PC-3 (cell line): ENCODE measurements at places on chromosomes 6 and 20.

DNA sequence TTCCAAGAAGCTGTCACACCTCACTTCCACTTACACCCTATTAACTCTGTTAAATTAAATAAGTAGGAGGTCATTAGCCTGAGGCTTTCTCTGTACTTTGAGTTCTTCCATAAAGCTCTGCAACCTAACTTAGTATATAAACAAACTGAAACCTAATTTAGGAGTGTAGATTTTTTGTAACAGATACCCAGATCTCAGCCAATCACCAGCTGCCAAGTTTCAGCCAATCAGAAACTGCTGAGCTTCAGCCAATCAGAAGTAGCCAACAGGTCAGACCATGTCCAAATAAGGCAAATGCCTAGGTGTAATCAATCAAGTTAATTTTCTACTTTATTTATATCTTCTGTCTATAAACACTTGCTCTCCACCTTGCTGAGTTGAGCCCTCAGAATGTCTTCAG is 142.7 kb upstream of the SULF2 start:
- peak; percentile 59 for DNase-seq

- no peak for DNase-seq
These were observed 124.9 kb downstream of the BCAS1 start for GRCh38 chr20:53945478-53945877.

- DNase-seq, result no peak
These were observed 48.1 kb downstream of the RIPOR2 start for GRCh38 chr6:24887545-24888140.

DNA sequence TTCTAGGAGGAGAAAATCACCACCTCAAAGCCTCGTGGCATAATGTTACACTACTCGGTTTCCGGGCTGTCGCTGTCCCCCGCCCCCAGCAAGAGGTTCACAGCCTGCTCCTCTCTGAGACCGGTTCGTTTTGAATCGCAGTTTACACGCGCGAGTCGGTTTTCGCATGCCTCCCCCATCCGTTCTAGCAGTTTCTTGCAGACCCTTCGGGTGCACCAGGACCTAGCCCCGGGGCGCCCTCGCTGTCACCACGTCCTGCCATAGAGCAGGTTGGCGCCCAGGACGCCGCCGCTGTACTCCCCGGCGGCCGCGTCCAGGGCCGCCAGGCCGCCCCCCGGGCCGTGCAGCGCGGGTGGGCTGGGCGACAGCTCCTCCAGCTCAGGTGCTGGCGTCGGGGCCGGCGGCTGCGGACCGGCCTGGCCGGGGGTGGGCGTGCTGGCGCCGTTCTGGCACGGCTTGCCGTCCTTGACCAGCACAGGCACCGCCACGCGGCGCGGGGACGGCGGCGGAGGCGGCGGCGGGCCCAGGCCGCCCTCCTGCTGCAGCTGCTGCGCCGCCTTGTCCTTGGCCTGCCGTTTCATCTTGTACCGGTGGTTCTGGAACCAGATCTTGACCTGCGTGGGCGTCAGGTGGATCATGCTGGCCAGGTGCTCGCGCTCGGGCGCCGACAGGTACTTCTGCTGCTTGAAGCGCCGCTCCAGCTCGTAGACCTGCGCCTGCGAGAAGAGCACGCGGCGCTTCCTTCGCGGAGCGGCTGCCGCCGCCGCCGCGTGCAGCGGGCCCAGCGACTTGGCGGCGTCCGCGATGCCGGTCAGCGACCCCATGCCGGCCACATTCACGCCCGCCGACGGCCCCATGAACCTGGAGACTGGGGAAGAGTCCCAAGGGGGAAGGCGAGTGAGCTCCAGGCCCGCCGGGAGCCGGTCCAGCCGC is 1.4 kb downstream of the NKX2-4 start:
- DNase-seq, result no peak

GRCh38 chr6:136337121-136337520 is 47.5 kb upstream of the BCLAF1 start:
- DNase-seq, result no peak

GRCh38 chr6:136701045-136701444 is 91.2 kb downstream of the MAP3K5 start:
- no peak for DNase-seq

DNA sequence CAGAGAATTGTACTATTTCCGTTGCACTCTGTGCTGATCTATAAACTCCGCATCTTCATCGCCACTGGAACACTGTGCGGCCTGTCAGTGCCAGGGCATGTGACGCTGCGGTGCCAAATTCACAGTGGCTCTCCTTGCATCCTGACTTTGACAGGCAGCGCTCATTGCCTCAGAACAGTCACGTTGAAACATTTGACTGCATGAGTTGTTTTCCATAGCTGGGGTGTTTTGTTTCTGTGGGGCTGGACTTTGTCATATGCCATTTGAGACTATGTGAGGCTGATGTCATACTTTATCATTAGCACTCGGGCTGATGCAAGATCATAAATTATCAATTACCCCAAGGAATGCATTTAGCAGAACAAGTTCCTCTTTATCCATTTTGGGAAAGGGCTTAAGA is 32.7 kb downstream of the CFAP61 start:
- DNase-seq, result no peak

DNA sequence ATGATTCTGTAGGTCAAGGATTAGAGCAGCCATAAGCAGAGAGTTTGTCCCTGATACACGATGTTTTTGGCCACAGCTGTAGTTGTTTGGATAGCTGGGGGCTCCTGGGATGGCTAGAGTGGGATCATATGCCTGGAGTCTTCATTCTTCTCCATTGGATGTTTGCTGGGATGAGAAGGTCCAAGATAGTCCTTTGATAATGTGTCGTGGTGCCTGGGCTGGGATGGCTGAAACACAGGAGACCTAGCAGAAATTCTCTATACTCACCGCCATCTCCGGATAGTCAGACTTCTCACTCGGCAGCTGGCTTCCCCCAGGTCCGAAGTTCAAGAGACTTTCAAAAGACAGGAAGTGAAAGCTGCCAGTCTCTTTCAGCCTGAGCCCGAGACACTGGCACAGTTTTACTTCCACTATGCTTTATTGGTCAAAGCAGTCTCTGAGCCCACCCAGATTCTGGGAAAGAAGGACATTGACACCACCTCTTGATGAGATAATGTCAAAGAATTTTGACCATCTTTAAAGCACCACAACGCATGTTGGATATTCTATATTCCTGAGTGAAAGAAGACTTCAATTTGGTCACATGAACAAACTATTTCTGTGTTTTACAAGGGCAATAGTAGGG is 16.0 kb downstream of the MARCKS start:
- no peak for DNase-seq

DNA sequence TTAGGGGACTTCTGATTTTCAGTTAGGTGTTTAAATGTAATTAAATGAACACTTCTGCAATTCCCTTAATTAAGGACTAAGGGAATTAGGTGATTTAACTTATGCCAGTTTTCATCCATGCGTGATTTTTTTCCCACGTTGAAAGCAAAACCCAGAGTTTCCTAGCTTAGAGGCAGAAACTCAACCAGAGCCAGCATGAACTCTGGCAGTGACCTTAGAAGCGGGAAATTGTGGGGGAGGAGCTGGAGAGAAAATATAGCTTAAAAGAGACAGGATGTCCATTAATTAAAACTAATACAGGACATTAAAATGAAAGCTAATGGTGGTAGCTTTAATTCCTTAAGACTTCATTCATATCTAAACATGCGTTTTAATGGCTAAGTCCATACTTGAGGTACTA is 41.6 kb downstream of the IYD start:
- DNase-seq, result no peak

GRCh38 chr6:5723841-5724691 is 282.7 kb downstream of the NRN1 start:
- DNase-seq, result no peak

- no peak for DNase-seq
These were observed 29.0 kb downstream of the FAM50B start for GRCh38 chr6:3878048-3878666.

- DNase-seq, result no peak
These were observed 50.3 kb downstream of the ABHD12 start for GRCh38 chr20:25340380-25340779.

- DNase-seq, result no peak
These were observed 12.9 kb upstream of the SLC22A7 start for GRCh38 chr6:43284991-43285781.

DNA sequence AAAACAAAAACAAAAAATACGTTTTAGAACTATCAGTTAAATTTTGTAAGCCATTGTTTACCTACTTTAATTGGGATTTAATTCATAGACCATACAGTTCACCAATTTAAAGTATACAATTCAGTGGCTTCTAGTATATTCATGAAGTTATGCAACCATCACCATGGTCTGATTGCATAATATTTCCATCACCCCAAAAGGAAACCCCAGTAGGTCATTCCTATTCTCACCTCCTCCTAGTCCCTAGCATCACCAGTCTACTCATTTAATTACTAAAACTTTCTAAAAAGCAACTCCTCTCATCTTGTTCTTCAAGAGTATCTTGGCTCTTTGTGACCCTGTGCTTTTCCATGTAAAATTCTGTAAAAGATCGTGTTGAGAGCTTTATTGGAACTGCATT is 60.2 kb downstream of the ASXL1 start:
- no peak for DNase-seq

DNA sequence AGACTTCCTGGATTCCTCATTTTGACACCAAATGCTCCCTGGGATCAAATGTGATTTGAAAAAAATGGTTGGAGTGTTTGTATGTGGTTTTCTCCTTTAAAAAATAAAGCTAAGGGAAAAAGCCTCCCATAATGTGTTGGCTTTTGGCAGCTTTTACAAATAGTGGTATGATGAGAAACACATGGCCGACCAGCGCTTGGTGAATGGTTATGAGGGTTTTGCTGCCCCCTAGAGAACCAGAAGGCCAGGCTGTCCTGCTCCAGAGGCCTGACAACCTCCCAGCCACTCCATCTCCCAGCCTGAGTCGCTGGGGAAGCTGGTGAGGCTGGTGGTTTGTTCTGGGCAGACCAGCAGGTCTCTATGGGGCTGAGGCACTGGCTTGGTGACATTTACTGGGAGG is 69.3 kb downstream of the CLIC5 start:
- DNase-seq, result peak; percentile 32

DNA sequence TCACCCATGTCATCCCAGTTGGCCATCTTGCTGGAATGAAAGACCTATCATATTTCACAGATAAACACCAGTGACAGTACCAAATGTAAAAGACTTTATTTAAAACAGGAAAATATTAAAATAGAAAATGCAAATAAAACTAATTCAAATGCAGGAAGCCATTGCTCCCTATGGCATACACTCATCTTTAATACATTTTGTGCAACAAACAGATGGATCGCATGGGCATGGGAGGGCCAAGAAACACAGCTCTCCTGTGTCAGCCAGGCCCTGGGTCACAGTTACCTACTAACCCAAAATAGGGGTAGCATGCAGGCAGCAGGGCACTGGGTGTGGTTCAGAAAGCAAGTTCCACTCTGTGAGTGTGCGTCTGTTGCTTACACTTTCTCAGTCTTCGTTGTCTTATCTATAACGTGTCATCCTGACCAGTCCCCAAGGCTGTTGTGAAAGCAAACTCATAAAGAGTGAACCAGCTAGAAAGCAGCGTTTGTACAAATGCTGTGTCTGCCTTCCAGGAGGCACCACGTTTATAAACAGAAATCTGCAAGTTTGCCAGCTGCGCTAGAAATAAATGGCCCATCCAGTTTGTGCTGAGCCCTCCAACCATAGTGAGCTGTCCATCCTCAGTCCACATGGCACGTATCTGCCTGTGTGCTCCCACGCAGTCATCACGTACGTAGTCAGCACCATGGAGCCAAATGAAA is 180.5 kb downstream of the SYNDIG1 start:
- peak; percentile 74 for DNase-seq

GRCh38 chr6:156729248-156729647 is 47.9 kb upstream of the ARID1B start:
- peak; percentile 75 for DNase-seq

GRCh38 chr6:136547336-136547735 is 2.9 kb downstream of the MAP7 start:
- peak; percentile 65 for DNase-seq

GRCh38 chr6:19837511-19838441 is 606 bp downstream of the ID4 start:
- DNase-seq, result peak; percentile 44

- DNase-seq, result no peak
These were observed 35.6 kb downstream of the SLC52A3 start for GRCh38 chr20:732727-733126.

DNA sequence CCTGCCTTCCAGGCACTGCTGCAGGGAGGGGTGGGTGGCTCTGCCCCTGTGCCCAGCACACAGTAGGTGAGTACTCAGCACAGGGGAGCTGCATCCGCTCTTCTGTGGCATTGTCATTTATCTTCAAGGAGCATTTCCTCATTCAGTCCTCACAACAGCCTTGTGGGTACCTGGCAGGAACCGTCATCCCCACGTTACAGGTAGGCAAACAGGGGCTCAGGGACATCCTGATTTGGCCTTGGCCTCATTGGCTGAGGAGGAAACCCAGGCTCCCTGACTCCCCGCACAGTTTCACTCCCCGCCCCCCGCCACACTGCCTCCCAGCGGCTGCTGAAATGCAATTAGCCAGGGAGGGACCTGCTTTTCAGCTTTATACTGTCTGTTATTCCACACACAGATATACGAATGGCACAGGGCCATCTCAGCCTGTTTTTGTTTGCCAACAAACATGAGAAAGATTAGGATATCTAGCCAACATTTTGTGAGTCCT is 24.2 kb upstream of the PNPLA1 start:
- DNase-seq, result no peak

DNA sequence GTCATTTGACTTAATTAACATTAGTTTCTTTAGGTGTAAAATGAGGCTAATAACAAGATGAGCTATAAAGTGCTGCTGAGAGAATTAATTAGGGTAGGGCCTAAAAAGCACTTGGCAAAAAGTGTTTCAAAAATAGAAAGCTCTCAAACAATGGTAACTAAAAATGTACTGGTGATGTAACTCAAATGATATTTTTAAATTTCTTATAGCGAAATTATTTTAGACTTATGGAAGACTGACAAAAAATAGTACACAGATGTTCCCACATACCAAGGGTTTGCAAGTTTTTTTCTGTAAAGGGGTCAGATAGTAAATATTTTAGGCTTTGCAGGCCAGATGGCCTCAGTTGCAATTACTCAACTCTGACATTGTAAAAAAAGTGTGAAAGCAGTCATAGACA is 190.7 kb upstream of the UFL1 start:
- DNase-seq, result no peak

DNA sequence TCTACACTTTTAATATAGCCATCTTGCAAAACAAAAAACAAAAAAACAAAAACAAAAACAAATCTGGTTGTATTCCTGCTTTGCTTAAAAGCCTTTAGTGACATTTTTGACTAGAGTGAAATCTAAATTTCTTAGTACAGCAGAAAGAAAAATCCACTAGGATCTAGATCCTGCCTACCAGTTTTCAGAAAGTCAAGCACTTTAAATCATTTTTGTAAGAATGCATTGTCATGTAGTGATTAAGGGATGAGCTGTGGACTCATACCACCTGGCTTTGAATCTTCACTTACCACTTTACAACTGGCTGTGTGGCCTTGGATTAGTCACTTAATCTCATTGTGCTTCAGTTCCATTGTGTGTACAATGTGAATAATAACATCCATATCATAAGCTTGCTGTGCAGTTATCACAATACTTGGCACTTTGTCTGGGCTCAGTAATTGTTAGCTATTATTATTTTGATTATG is 4.0 kb downstream of the MKKS start:
- peak; percentile 61 for DNase-seq

GRCh38 chr20:48875233-48875913 is 46.1 kb upstream of the ARFGEF2 start:
- no peak for DNase-seq

- no peak for DNase-seq
These were observed 27.8 kb downstream of the ERMARD start for GRCh38 chr6:169779092-169779815.
